ENCODE measurements at places on chromosomes 3 and 15.
A peak's percentile ranks its signal among the peaks of the same experiment; 100 is the strongest.

- no peak for DNase-seq
These were observed 805.4 kb upstream of the ALCAM start for GRCh38 chr3:104561324-104561723.

- no peak for DNase-seq
These were observed 16.6 kb downstream of the GABRA5 start for GRCh38 chr15:26883466-26883865.

GRCh38 chr3:196093317-196094111, 11.6 kb upstream of the TFRC start:
- DNase-seq: no peak

- no peak for DNase-seq
These were observed 141.3 kb upstream of the PROK2 start for GRCh38 chr3:71926262-71926600.

DNA sequence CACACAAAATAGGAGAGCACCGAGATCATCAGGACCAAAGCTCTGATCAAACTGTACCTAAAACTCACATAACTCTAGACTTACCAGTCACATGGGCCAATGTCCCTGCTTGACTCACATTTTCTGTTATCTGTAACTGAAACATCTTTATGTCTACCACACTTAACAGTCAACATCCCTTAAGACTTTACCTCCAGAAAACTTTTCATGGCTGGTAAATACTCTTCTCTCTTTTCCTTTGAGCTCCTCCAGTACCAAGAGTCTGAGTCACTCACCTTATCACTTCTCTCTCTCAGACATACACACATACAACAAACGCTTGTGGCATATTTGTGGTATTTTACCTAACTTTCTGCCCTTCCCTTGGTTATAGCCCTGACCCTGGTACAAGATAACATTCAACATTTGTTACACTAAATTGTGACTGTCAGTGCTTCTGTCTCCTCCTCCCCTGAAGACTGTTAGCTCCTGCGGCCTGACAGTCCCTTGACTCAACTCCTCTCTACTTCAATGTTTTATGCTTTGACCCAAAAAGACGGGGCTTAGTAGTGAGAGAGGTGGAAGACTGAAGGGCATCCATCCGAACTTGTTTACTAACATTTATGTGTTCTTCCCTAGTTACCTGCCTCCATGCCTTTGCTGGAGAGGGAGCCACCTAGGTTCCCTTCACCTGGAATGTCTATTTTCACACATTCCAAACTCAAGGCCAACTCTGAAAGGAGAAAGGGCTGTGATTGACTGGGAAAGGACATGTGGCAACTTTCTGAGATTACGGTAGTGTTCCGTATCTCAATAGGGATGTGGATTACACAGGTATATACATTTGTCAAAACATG, 3.7 kb upstream of the EFHB start:
- DNase-seq: no peak

- DNase-seq: no peak
These were observed 110.7 kb downstream of the MYO5A start for GRCh38 chr15:52417957-52418356.

DNA sequence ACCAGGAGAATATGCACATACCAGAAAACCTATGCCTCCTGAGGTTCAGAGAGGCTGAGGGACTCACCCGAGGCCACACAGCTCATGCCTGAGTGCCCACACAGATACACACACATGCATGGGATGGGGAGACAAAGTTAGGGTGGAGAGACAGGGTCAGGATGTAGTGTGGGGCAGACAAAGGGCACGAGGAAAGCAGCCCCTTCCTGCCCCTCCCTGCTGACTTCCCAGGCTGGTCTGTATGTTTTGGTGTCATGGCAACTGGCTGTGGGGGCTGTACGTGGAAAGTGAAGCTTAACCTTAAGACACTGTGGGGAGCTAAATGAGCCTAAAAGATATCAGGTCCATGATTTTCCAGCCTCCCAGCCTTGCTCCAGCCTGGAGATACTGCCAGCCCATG, 57.8 kb downstream of the EPHB3 start:
- DNase-seq: no peak

- peak; percentile 43 for DNase-seq
These were observed 1.6 kb upstream of the DNAH12 start for GRCh38 chr3:57545636-57546268.

GRCh38 chr3:194443901-194444300, 42.9 kb downstream of the ATP13A3 start:
- DNase-seq: no peak

All from ovary (tissue), 10 donors.